ENCODE measurements at places on chromosomes 5 and 9.

- DNase-seq, result no peak
Observed at GRCh38 chr9:118609355-118610044, 759.7 kb downstream of the BRINP1 start.

DNA sequence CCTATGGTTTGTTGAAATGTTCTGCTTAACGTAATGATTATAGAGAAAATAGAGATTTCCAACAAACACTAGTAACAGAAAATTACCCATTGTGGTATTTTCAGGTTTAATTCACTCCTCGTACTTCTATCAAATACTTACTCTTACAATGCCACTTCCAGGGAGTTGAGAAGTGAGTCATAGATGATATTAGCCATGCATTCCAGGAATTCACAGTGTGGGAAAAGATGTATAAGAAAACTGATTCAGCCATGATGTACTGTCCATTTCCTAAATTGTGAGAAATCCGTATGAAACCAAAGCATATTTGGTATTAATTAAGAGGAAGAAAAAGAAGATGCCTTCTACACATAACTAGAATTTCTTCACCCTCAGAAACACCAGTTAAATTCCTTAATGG, 1854.6 kb upstream of the WWC1 start:
- no peak for DNase-seq

GRCh38 chr9:107409581-107410389, 79.8 kb downstream of the KLF4 start:
- no peak for DNase-seq

DNA sequence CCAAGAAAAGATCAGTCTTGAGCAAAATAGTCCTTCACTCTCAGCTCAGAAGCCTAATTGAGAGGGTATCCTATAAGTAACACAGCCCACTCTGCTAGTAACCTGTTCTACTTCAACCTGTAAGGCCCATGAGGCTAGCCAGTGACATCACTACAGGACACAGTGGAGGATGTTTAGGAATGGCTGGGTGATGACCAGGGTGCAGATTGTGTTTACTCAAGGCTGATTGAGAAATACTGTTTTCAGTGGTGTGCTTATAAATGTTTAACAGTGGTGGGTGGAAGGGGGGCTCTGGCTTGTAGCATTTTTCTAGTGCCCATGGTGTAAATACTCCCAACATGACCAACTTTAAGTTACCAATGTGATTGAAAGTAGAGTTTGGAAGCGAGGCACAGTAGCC, 159.8 kb upstream of the CCDC152 start:
- no peak for DNase-seq

Measured in CD8-positive, alpha-beta memory T cell (primary cell).